CD4-positive, alpha-beta T cell (primary cell): ENCODE measurements at places on chromosomes 7 and 10.

GRCh38 chr10:29634764-29635625, at the start of gene SVIL:
TSS of gene SVIL (minus strand) at chr10:29634971. CDS start at chr10:29555058, 79,913 bp downstream.
- no peak within 1 kb of the TSS for H3K27ac ChIP-seq
- peaks cover 32% of the 10 kb centered on the region for H3K4me1 ChIP-seq
- H3K36me3 ChIP-seq: no peaks in the 10 kb centered on the region
- DNase-seq: no peak

- no peaks in the 10 kb centered on the region for H3K36me3 ChIP-seq
- no peaks in the 10 kb centered on the region for H3K27me3 ChIP-seq
- H3K27ac ChIP-seq: no peak overlapping the region
- H3K4me3 ChIP-seq: no peak overlapping the region
Measured at GRCh38 chr7:152489044-152489443, 53.2 kb upstream of the KMT2C start.

GRCh38 chr10:113550365-113550764, 2.5 kb upstream of the HABP2 start:
- H3K4me3 ChIP-seq: no peak overlapping the region
- H3K4me1 ChIP-seq: no peaks in the 10 kb centered on the region
- no peak overlapping the region for H3K27ac ChIP-seq

DNA sequence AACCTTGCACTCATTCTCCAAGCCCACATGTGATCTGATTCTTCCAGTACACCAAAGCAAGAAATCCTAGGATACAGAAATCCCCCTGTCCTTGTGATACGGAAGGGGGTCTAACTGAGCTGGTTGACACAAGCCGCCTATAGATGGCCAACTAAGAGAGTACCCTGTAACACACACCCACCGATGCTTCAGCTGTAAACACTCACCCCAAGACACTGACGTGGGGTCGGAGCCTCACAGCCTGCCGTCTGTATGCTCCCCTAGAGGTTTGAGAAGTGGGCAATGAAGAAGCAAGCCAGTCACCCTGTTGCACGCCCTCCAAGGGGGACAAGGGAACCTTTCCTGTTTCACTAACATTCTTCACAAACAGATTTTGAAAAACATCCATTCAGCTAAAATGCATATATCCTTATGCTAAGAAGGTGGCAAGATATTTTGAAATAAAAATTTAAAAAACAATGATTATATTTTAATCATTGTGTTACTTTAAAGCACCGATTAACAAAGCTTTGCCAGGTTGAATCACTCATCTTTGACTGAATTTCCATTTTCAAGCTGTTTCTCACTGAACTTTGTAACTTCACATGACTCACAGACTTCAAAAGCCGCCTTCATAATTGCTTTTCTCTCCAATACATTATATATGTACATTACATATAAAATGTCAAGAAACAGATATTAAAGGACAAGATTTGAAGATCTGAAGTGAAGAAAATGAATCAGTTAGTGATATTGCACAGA, 329.3 kb downstream of the ARL4A start:
- no peak overlapping the region for H3K27ac ChIP-seq
- H3K27me3 ChIP-seq: no peaks in the 10 kb centered on the region
- no peaks in the 10 kb centered on the region for H3K36me3 ChIP-seq

DNA sequence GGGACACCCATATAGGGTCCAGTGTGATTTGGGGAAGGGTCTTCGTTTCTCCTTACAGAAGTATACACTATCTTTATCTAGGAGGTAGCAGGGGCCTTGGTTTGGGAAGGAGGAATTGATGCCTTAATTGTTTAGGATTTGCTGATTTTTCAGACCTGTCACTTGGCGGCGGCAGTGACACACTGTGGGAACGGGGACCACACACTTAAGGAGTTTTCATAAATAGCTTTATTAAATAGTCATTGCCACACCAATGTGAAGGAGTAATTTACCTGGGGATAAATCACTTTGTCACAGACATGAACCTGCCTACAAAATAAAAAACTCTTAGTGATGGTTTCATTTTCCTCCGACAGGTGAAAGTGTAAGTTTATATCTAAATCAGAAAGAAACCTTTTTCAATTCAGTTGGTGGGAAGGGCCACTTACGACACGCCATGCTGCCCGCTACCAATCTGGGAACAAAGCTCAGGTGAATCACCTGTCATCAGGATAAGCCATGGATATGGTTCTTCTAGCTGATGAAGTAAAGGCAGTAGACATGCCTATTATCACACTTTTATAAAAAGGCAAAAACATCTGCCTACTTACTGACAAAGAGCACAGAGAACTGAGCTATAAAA, 12.3 kb upstream of the ENO4 start:
- H3K4me1 ChIP-seq: no peaks in the 10 kb centered on the region
- DNase-seq: no peak
- no peak overlapping the region for H3K27ac ChIP-seq
- peaks cover 3% of the 10 kb centered on the region for H3K27me3 ChIP-seq
